ENCODE measurements at places on chromosomes 6 and 20.

DNA sequence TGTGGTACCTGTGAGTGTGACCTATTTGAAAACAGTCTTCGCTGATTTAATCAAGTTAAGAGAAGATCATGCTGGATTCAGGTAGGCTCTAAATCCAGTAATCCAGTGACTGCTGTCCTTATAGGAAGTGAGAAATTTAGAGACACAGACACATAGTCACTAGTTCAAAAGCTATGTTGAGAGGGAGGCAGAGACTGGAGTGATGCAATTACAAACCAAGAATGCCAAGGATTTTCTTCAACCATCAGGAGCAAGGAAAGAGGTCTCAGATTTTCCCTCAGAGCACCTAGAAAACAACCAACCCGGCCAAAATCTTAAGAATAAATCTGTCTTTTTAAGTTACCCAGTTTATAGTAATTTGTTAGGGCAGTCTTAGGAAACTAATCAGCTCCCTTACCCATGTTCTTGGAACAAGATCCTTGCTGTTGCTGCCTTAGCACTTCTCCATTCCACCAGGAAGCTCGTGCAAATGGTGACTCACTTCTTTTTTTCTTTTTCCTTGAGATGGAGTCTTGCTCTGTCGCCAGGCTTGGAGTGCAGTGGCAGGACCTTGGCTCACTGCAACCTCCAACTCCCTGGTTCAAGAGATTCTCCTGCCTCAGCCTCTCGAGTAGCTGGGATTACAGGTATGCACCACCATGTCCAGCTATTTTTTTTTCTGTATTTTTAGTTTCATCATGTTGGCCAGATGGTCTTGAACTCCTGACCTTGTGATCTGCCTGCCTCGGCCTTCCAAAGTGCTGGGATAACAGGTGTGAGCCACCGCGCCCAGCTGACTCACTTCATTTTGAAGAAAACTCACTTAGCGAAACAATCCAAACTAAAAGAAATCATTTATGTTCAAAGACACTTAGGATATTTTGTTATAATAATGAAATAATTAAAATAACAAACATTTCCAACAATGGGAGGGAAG, 34.4 kb upstream of the ZNF184 start:
- no peak for DNase-seq

- DNase-seq, result no peak
Measured at GRCh38 chr6:127120023-127120786, 1.7 kb downstream of the RSPO3 start.

GRCh38 chr6:146357578-146358430, 185.8 kb upstream of the RAB32 start:
- no peak for DNase-seq

GRCh38 chr20:19823971-19824370, 65.9 kb downstream of the RIN2 start:
- no peak for DNase-seq

DNA sequence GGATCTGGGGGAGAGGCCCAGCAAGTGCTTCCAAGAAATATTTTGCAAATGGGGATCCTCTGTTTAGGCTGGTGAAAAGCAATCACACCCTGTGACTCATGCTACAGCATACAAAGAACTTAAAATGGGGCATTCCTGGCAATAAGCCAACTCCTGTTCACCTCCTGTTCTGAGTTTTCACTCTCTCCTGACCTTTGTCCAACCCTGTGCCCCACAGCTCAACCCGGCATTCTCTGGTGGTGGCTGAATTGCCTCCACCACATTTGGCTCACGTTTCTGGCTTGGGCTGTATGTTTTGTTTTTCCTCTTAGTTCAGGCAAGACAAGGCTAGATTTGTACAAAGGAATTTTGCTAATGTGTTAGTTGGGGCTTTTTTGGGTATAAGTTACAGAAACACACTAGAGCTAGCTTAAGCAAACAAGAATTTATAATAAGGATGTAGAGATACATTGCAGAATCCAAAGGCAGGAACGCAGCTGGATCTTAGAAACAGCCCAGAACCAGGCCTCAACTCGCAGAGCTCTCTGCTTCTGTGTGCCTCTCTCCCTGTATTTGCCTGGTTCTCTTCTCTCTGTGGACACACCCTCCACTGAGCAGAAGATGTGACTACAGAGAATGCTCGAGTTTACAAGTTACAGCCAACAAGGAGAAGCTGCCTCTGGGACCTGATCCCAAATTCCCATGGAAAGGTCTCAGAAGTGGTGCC, 9.4 kb downstream of the ABCC10 start:
- DNase-seq, result no peak

GRCh38 chr6:150075034-150075421, 6.1 kb upstream of the ULBP3 start:
- DNase-seq, result no peak

DNA sequence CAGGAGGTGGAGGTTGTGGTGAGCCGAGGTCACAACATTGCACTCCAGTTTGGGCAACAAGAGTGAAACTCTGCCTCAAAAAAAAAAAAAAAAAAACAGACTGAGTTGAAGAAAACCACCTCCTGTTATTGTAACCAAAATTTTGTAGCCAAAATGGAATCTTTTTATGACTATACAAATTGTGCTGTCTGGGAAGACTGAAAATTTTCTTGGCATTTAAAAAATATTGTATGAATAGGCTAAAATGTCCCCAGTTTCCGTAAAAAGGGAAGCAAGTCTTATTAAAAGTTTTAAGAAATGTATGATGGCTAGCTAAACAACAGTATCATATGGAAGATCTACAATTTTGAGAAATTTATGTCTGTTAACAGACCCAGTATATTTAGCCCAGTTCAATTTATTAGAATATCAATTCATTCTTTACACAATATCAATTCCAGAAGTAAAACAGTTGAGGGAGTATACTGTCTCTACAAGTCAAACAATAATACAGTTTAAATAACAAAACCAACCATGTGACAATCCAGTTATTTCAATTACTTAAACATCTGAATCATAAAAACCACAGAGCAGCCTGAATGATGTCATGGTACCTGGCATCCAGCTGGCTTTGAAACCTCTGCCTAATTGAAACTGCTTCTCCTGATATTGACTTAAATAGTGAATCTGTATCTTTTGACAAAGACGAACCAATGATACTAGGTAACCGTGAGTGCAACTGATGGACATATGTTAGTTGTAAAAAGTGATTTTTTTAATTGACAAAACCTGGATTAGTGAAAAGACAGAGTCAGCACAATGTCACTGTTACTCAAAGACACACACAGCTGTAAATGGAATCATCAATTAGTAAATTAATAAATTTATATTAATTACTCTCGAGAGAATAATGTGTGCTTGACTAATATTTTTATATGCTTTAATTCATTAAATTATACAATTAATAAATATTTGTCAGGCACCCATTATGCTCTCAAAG, 166.6 kb upstream of the MARCKS start:
- no peak for DNase-seq

DNA sequence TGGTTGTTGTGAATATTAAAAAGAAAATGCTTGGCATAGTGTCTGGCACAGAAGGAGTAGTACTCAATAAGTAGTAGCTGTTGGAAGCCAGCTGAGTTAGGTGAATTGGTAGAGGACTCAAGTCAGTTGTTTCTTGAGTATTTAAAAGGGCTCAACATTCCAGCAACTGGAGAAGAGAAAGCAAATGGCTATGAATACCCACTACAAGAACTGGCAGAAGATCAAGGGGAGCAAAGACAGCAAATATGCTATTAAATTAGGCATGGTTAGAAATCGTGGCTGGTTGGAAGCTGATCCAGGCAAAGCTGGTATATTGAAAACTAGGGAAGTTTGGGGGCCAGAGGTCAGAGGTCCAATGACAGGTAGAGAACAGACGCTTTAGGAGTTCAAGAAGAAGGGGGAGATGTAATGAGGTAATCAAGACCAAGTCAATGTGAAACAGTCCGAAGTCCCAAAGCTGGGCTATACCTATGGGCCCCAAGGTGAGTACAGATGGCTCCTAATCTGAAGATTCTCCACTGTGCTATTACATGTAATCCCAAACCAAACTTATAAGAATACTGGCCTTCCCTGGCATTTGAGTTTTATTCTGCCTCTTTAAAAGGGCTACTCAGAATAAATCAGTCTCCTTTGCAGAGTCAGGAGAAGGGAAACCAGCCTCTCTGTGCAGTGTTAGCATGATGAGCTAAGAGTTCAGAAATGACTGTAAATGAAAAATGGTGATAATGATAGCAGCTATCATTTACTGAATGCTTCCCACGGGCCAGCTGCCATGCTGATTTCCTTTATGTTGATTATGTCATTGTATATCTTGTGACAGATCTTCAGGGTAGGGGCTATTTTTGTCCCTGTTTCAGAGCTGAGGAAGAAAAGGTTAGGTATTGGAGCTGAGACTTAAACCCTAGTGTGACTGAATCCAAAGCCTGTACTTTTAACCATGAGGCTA, 122.3 kb downstream of the ANKS1A start:
- no peak for DNase-seq

- DNase-seq, result no peak
Measured at GRCh38 chr20:7984192-7984591, 35.4 kb downstream of the TMX4 start.

DNA sequence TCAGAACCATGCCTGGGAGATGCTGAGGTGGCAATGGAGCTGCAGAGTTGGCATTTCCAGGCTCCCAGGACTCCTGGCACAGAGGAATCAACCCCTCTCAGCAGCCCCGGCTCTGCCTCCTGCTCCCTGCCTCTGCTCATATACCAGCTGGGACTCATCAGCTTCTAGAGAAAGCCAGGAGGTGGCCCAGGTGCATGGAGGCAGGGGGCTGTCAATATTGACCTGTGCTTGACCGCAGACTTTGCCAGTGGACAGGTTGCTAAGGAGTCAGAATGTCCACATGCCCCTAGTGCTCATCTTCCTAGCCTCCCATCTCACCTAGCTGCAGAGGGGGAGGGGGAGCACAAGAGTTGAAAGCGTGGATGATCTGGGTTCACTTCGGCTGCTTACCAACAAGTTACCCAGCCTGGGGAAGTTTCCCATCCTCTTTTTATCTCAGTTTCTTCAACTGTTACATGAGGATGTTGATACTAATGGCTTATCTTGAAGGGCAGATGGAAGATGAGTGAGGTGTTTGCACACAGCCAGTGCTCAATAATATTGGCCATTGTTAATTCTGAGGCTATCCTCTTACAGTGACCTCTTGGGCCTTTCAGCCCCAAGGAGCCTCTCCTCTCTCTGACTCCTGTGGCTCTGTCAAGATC, 9.2 kb upstream of the SCRT2 start:
- no peak for DNase-seq

DNA sequence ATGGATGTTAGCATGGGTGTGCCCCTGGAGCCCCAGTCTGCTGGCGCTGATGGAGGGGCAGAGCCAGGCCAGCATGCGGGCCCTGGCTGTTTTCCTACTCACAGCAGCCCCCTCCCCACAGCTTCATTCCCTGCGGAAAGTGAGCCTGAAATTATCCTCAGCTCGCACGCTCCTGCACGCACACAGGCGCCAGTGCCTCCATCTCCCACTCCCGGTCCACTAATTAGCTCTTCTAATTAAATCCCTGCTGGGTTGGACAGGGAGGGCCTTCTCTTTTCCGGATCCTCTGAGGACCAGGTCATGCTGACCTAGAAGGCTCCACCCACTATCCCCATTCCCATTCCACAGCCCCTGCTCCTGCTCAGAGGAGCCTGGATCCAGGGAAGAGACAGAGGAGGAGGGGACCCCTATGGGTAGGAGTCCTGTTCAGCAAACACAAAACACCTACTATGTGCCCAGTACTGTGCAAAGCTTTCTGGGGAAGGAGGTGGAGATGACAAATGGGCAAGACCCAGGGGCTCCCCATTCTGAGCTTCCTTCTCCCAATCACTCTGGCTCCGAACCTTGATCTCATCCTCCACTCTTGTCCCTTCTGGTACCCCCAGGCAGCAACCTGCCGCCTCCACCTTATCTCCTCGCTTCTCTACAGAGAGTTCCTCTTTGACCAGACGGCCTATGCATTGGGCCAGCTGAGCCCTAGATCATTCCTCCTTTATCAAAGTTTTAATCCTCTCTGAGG, 70.2 kb upstream of the CCDC167 start:
- no peak for DNase-seq

- no peak for DNase-seq
Measured at GRCh38 chr6:1761477-1761877, 151.8 kb downstream of the FOXC1 start.

GRCh38 chr6:111989743-111990142, 64.2 kb upstream of the CCN6 start:
- DNase-seq, result peak; percentile 18

DNA sequence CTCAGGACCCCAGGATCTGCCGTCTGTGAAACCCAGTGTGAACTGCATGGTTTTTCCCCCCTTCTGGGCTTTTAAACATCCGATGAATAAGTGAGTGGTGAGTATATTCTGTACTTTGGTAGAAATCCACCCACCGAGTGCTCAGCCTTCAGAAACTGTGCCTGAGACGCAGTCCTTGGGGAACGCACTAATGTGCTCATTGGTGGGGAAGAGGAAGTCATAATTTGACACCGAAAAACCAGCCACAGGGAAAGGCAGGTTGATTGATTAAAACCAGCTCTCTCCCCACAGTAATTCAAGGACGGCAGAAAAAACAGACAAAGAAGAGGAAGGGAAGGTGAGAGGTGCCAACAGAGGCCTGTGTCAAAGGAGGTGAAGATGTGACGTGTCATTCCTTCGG, 21.7 kb downstream of the EDN3 start:
- DNase-seq, result no peak

- no peak for DNase-seq
Measured at GRCh38 chr6:51531623-51532022, 555.8 kb downstream of the PKHD1 start.

GRCh38 chr6:44676826-44677433, 289.4 kb downstream of the CDC5L start:
- no peak for DNase-seq

DNA sequence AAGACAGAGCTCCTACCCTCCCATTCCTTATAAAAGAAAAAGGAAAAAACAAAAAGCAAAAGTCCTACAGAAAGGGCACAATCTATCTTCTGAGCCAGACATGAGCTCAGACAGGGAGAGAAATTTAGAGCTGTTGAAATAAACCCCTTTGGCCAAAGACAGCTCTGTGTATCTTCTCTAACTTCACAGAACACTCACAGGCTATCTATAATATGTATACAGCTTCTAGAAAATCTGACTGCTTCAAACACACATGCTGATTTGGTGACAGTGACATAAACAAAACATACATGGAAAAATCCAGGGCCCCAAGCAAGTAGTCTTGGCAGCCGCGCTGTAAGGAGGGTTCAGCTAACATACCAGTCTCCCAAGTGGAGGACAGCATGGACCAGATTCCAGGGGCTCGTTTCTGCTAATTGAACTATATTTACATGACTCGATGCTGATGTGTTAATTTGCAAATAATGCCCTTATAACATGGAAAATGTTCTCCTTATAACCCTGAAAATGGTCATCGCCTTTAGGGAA, 37.0 kb downstream of the MTFR2 start:
- no peak for DNase-seq

GRCh38 chr6:38183856-38184584, 364.5 kb downstream of the ZFAND3 start:
- no peak for DNase-seq

- DNase-seq, result no peak
Measured at GRCh38 chr6:122140031-122140430, 259.4 kb upstream of the HSF2 start.

- DNase-seq, result no peak
Measured at GRCh38 chr6:98932381-98932780, 15.4 kb downstream of the FBXL4 start.

DNA sequence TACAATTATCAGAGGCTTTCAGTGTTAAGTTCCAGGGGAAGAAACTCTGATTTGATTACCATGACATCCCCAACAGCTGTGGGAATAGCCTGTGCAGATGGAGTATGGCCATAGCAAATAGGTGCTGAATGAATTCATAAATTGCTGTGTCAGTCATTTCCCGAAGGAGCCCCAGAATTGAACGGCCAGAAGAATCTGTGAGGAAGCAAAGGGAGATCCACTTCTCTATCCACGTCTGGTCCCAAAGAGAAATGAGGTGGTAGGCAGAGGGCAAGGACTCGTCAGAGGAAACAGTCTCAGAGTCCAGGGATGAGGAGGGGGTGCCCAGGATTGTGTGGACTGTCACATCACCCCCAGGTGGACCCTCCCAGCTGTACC, 3.1 kb upstream of the TAF8 start:
- DNase-seq, result no peak

All from CD4-positive, alpha-beta T cell (primary cell).